ENCODE measurements at places on chromosomes 7 and 10.
A peak's percentile ranks its signal among the peaks of the same experiment; 100 is the strongest.

GRCh38 chr10:33216661-33217427, 117.6 kb downstream of the NRP1 start:
- DNase-seq = no peak

DNA sequence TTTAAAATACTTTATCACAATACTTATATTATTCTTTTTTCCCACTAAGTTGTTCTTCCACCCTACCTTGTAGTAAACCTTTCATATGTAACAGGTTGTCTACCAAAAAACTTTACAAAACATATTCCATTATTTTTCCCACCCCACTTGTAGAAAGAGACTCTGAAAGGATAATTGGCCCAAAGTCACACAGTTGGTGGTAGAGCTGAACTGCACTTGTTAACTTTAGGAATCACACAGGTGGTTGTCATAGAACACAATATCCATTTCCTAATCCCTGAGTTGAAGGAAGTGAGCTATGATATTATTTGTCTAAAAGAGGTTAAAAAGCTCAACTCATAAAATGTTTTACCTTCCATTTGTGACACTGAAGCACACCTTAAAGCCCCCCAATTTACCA, 188.8 kb upstream of the FOXP2 start:
- no peak for DNase-seq

DNA sequence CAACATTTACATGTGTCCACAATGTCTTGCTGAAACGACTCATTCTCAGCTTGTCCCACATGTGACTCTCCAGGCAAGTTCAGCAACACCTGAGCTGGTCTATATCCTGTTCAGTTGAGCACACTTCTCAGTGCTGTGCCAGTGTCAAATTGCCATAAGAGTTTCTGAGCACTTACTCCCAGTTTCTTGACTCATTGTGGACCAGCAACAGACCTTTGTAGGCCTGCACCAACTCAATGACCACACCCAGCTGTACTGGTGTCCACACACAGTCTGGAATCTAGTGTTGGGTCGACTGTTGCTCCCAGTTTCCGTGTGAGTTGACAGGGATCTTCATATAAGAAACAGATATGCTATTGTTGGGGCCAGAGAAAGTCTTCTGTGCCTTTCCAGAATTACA, 88.0 kb downstream of the PTPN20 start:
- no peak for DNase-seq

GRCh38 chr7:51366930-51367613, 50.5 kb upstream of the COBL start:
- peak; percentile 22 for DNase-seq

DNA sequence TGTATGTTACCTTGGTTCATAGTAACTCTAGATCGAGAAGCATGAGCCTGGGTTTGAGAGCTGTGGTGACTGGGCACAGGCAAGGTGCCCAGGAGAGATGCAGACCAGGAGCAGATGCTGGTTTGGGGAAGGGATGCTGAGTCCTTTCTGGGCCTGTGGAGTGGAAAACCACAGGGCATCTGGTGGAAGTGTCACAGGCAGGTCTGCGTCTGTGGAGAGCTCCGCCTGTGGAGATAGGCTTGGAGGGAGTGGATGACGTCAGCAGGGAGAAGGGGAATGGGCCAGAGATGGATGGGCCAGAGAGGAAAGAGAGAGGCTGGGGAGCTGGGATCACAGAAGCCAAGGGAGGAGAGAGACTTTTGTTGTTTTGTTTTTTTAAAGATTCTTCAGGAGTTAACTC, 14.8 kb downstream of the CYP26A1 start:
- DNase-seq = no peak

DNA sequence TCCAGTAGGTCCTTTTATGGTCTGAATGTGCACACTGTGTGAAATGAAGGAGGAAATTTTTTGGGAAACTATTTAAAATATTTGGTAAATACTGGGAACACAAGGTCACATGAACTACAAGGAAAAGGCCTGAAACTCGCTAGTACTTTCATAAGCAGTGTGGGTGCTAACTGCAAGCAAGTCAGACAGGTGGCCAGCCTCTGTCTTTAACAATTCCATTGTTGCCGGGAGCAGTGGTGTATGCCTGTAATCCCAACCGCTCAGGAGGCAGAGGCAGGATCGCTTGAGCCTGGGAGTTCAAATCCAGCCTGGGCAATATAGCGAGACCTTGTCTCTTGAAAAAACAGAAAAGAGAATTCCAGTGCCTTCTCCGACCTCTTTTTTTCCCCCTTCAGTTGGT, 37.5 kb downstream of the SMURF1 start:
- DNase-seq = no peak

DNA sequence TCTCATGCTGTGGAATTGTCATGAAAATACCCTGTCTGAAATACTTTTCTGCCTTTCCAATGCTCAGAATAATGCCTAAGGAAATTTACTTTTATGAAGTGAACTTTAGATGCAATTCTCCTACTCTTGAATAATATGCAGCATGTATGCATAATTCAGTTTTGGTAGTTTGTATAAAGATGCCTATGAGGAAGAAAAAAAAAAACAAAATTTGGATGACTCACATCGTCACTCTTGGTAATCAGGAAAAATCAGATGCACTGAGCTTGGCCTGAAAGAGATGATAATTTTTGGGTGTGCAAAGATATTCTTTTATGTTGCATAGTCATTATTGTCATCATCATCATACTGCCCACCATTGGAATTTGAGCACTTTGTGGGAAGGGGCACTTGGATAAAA, 382.1 kb downstream of the ANKRD7 start:
- DNase-seq = no peak

DNA sequence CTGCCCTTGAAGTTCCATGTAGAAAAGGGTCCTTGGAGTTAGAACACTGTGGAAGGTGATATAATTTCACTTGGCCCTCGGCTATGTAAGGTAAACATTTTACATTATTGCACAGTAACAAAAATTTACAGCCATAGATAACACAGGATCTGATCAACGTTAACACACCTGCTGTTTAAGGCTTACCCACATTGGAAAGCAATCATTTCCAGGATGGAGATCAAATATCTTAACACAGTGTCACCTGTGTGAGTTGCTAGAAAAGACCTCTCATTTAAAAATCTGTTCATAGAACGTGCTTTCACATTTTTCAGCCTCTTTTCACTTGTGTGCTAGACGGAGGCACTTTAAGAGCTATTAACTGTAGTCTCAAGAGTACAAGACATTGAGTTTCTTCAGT, 1.9 kb downstream of the TMEM229A start:
- no peak for DNase-seq

DNA sequence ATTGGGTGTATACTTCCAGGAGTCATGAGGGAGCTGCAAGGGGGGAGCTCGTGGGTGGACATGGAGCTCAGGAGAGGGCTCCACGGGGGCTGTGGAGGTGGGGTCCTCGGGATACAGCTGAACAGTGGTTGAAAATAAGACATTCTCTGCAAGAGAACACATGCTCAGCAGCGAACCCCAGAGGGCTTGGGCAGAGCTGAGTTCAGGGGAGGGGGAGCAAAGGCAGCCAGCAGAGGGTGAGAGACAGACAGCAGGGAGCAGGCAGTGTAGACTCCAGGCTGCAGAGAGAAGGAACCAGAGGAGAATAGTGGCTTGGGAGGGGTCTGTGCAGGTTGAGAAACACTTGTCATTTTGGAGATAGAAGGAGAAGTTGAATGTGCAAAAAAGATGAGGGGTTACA, 73.0 kb upstream of the LRRC18 start:
- no peak for DNase-seq

DNA sequence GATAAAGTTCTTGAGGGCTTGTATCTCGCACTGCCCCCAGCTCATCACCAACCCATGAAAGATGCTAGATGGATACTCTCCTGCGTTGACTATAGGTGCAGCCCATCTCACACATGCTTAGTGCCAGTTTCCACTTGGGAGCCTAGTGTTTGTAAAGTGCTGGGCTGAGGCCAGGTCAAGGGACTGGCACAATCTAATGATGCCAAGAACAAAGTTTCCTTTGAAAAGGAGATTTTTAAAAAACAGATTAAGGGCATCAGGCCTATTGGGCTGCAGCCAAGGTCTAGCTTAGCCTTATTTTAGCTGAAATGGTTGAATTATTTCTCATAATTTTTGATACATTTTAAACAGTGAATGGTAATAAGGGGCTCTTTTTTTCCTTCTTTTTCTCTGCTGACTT, 259.0 kb downstream of the ADRA2A start:
- no peak for DNase-seq

- DNase-seq = no peak
Measured at GRCh38 chr10:47454008-47454779, 29.7 kb downstream of the ANXA8 start.

DNA sequence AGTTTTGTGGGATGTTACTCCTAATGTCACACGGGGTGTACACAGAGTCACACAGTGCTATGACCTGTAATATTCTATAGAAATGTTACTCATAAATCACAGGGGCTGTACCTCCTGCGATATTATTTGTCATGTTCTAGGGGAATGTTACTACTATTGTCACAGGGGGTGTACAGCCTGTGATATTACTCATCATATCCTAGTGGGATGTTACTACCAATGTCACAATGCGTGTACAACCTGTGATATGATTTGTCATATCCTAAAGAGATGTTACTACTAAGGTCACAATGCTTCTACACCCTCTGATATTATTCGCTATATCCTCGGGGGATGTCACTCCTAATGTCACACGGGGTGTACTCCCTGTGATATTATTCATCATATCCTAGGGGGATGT, 7.6 kb upstream of the CCZ1B start:
- no peak for DNase-seq

DNA sequence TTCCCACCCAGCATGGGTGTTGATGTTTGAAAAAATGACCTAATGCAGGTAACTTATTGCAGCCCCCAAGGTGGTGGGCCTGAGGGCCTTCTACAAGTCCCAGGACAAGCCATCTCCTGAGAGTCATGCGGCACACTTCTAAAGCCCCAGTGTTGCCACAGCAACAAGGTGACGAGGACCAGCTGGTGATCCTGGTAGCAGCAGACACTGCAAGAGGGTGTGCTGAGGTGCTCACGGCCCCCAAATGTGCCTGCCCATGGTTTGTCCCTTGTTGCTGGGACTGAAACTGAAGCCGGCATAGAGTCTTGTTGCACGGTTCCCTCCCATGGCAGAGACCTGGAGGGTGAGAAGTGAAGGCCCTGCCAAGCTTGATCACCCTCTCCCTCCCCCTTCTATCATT, 333.2 kb upstream of the MGMT start:
- no peak for DNase-seq

DNA sequence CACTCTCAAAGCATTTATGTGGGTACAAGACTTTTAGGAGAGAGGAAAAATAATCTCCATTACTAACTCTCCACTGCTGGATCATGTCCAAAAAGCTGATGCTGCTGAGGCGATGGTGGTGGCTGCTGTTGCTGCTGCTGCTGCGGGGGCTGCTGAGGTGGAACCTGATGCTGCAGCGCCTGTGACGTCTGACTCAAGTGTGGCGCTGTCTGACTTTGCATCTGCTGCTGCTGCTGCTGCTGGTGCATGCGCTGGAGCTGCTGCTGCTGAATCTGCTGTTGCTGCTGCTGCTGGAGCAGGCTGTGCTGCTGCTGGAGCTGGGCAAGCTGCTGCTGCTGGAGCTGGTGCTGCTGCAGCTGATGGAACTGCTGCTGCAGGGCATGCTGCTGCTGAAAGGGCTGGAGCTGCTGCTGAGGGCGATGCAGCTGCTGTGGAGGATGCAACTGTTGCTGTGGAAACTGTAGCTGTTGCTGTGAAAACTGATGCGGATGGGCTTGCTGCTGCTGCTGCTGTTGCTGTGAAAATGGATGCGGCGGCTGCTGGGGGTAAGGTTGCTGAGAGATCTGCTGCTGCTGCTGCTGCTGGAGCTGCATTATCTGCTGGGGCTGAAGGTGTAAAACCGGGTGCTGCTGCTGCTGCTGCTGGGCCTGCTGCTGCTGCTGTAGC, 34.5 kb downstream of the PAXIP1 start:
- DNase-seq = no peak

- DNase-seq = no peak
Measured at GRCh38 chr10:4813023-4813422, 13.0 kb upstream of the AKR1E2 start.

DNA sequence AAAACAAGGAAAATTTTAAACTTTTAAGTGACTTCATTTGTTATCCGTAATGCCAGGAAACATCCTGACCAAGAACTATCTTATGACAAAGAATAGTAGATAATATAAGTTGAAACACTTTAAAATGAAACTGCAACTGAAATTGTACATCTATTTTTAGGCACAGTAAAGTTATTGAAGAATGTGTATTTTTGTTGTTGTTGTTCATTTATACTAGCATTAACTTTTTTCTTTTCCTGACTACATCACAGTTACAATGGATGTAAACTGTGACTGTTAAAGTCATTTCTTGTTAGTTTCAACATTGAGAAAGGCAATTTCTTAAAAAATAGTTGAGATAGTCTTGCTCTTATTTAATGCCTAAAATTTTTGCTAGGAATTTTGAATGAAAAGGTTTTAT, 2.6 kb downstream of the CPED1 start:
- DNase-seq = no peak

All from activated naive CD4-positive, alpha-beta T cell treated with anti-CD3 and anti-CD28 coated beads, Interleukin-2, amount 10 ng/mL, durations not matched to agents 7 days and 5 days (primary cell).